Neural crest cell (in vitro differentiated cells): ENCODE measurements at places on chromosomes 3 and 15. TPM values are rescaled to one million over a fixed set of nuclear protein-coding genes. Genes with fewer than 3 reads are reported as not detected.

The BNC1 gene
- 0.25 and 0.35 TPM in 2 replicates for total RNA-seq

The GOLGA6D gene
- not detected in 2 replicates for total RNA-seq

The IQSEC1 gene
- total RNA-seq = 31.3 and 32.1 TPM in 2 replicates

The NR2E3 gene
- total RNA-seq = not detected in 2 replicates

The GPR27 gene
- total RNA-seq = 9.4 and 10.4 TPM in 2 replicates

The CFAP161 gene
- not detected in 2 replicates for total RNA-seq

The RIOX2 gene
- 21.0 and 22.6 TPM in 2 replicates for total RNA-seq

The SPRED1 gene
- 40.0 and 44.2 TPM in 2 replicates for total RNA-seq

The GOLGA6A gene
- not detected in 2 replicates for total RNA-seq

The EPHA3 gene
- 22.1 and 24.6 TPM in 2 replicates for total RNA-seq

The HYAL3 gene
- total RNA-seq = 2.9 and 4.4 TPM in 2 replicates

The LIPH gene
- not detected in 2 replicates for total RNA-seq

The PAK6 gene
- total RNA-seq = 0.28 and 0.93 TPM in 2 replicates

The FMN1 gene
- 0.09 and 0.70 TPM in 2 replicates for total RNA-seq

The CD200 gene
- 66.7 and 67.0 TPM in 2 replicates for total RNA-seq

The BOC gene
- total RNA-seq = 114 and 130 TPM in 2 replicates

The LDHAL6B gene
- not detected in 2 replicates for total RNA-seq

The SLC27A2 gene
- 0.86 and 0.91 TPM in 2 replicates for total RNA-seq

The SLCO2A1 gene
- 0.07 and 0.33 TPM in 2 replicates for total RNA-seq

The FSTL1 gene
- 180 and 199 TPM in 2 replicates for total RNA-seq

The LRRC31 gene
- total RNA-seq = not detected in 2 replicates

The CXCR6 gene
- total RNA-seq = not detected in 2 replicates

The UBAP1L gene
- 3.6 and 4.5 TPM in 2 replicates for total RNA-seq

The QRICH1 gene
- total RNA-seq = 153 and 158 TPM in 2 replicates

The GRAMD2A gene
- 0.35 and 0.48 TPM in 2 replicates for total RNA-seq
